ENCODE measurements at places on chromosomes 12 and 14.

- no peak for DNase-seq
Measured at GRCh38 chr14:39372656-39373055, 59.6 kb downstream of the FBXO33 start.

- peak; percentile 95 for DNase-seq
Measured at GRCh38 chr12:129550353-129550752, 353.5 kb downstream of the TMEM132D start.

GRCh38 chr12:120402217-120402616 is 33.3 kb upstream of the MSI1 start:
- DNase-seq: no peak

DNA sequence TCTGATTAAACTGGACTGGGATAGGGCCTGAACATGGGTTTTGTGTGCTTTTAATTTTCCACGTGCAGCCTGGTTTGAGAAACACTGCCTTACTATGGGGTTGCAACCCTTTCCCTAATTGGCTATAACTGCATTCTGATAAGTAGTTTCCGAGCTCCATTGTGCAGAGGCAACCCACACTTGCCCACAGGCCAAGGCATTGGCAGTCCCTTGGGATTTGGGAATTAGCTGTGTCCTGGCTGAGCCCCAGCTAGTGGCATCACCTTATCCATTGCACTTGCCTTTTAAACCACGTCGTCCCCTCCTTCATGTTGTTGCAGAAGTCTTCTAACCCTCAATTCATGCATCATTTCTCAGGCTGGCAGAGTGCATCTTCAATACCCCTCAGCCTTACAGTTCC is 10.2 kb downstream of the VCPKMT start:
- no peak for DNase-seq

GRCh38 chr14:63659726-63660125 is 18.1 kb upstream of the WDR89 start:
- no peak for DNase-seq

- no peak for DNase-seq
Measured at GRCh38 chr12:69653703-69654102, 43.0 kb upstream of the LRRC10 start.

DNA sequence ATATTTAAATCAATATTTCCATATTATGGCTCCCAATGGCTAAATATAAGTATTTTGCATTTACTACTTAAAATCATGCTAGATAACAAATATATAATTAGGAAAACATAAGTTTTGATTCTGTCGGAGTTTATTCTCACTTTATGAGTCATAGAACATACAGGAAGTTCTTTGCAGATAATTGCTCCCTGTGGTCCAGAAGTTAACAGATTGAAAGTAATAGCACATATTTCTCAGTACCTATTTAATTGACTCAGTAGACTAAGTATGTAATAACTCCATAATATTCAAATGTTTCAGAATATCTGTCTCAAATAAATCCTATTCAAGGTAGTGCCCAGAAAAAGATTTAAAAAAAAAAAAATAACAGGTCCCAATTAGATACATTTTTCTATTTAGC is 806.0 kb upstream of the ATXN7L3B start:
- no peak for DNase-seq

GRCh38 chr12:118033902-118034301 is 17.4 kb downstream of the RFC5 start:
- no peak for DNase-seq

GRCh38 chr14:72275242-72275641 is 343.0 kb downstream of the RGS6 start:
- DNase-seq: no peak

GRCh38 chr12:120798696-120799095 is 73.1 kb downstream of the ACADS start:
- no peak for DNase-seq

DNA sequence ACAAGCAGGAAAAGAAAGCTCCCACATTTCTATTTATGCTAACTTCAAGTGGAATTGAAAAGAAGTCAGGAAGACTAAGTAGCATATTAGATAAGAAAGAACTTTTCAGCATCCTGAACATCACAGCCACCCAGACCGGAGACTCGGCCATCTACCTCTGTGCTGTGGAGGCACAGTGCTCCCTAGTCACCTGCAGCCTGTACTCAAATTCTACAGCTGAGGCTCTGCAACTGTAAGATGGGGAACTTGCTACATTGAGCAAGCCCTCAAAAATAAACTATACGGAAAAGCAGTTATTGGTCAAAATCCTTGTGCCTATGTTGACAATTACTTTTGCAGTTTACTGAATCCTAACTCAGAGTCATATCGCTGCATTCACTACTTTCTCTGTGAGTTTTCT is 361.9 kb downstream of the DAD1 start:
- no peak for DNase-seq

All from NCI-H1092 (cell line).